ENCODE measurements at places on chromosomes 2 and 18. TPM values are rescaled to one million over a fixed set of nuclear protein-coding genes. Genes with fewer than 3 reads are reported as not detected.

Gene COL4A4
- total RNA-seq = 0.50 TPM

Gene EFEMP1
- 627 TPM for total RNA-seq

Gene SKA1
- total RNA-seq = 1.5 TPM

Gene CHRNG
- total RNA-seq = not detected

Gene ACTR2
- 161 TPM for total RNA-seq

Gene NYAP2
- not detected for total RNA-seq

Gene RAB6D
- total RNA-seq = not detected

Gene KLHL29
- total RNA-seq = 4.2 TPM

Gene SP140
- total RNA-seq = 0.87 TPM

Gene ZNF512
- 42.0 TPM for total RNA-seq

Gene CD8A
- not detected for total RNA-seq

Gene LAMA1
- total RNA-seq = 3.6 TPM

Gene CPLX4
- total RNA-seq = not detected

Data from smooth muscle cell of trachea (primary cell).